ENCODE measurements at places on chromosomes 4 and X. TPM values are rescaled to one million over a fixed set of nuclear protein-coding genes. Genes with fewer than 3 reads are reported as not detected.

DNA sequence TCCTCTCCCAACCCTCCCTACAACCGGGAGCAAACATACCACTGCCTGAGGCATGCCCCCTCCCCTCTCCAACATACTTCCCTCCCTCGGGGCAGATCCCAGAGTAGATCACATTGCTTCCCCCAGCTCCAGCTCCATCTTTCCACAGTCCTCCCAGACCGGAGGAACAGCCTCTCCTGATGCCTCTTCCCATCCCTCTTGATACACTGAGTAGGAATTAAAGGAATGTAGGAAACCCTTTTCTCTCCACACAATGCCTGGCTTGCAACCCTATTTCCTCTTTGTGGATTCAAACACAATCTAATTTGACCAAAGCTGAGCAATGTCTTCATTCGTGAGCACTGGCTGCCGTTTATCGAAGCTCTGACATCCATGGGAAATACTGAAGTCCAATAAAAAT is 339.8 kb downstream of the BCOR start:
- no peak for DNase-seq

GRCh38 chrX:150366951-150367545 is 3.9 kb downstream of the MAMLD1 start:
- no peak for DNase-seq

DNA sequence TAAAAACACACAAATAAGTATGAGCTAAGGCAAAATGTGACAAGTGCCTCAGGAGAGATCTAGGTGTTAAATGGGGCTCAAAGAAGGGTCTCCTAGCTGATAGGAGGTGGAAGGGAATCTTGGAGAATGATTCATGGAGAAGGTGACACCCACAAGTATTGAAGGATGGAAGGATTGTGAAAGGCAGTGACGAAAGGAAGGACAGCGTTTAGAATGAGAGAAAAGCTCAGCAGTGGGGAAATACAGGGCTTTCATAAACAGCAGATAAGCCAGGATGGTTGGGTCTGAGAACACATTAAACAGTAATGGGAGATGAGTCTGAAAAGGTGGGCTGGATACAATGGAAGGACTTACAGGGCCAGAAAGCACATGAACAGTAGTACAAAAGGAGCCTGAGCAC is 11.5 kb downstream of the ANXA5 start:
- no peak for DNase-seq

Gene GPR173
- total RNA-seq: 8.5 TPM

GRCh38 chrX:45849261-45849862 is 648.7 kb upstream of the DIPK2B start:
- DNase-seq: no peak

DNA sequence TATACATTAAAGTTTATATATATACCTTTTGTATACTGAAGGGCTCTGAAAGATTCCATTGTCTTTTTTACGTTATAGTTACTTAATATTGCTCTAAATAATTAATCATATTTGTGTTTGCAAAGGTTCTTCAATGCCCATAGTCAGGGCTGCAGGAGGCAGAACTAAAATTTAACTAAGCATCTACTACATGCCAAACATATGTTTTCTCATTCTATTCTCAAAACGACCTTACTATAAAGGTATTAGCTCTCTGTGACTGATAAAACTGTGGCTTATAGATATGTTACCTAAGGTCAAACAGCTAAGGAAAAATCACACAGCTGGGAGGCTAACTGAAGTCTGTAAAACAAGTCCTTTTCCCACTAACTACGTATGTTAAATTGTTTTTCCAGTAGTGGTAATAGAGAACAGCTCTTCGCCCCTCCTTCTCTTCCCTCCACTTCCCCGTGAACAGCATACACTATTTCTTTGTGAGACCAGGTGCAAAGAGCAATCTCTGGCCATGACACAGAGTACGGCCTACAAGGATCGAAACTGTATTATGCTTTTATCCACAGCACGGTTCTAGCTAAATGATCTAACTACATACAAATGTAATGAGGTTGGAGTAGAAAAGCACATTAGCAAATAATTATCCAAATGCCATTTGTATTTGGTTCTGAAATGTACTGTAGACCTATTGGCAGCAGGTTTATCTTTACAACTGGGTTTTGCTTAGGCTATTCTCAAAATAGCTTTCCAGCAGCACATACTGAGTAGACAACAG is 1.7 kb downstream of the CNOT6L start:
- DNase-seq: no peak

GRCh38 chr4:110905367-110905766 is 282.5 kb upstream of the PITX2 start:
- DNase-seq: no peak

DNA sequence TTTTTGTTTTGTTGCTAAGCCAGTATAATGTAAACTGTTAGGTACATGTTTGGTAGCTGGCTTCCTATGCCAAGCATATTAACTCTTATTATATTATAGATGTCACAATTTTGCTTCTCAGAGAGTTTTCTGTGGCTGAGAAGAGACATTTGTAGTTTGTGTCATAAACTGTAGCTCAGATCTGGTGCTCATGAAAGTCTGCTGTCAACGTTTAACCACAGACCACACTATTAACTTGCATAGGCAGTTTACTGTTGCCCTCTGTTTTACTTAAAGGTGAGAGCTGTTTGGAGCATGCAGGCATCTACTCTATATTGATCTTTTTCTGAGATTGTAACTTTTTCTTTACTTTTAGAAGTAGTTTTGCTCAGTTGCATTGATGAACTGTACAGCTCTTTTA is 166.8 kb downstream of the TLL1 start:
- DNase-seq: no peak

GRCh38 chr4:87002682-87003043 is 67.9 kb downstream of the AFF1 start:
- no peak for DNase-seq

- no peak for DNase-seq
Measured at GRCh38 chr4:104248726-104249125, 246.0 kb downstream of the CXXC4 start.

Gene SMR3B
- total RNA-seq: not detected

GRCh38 chr4:173527103-173527891 is 2.7 kb downstream of the HAND2 start:
- no peak for DNase-seq

Gene STAP1
- total RNA-seq: not detected

DNA sequence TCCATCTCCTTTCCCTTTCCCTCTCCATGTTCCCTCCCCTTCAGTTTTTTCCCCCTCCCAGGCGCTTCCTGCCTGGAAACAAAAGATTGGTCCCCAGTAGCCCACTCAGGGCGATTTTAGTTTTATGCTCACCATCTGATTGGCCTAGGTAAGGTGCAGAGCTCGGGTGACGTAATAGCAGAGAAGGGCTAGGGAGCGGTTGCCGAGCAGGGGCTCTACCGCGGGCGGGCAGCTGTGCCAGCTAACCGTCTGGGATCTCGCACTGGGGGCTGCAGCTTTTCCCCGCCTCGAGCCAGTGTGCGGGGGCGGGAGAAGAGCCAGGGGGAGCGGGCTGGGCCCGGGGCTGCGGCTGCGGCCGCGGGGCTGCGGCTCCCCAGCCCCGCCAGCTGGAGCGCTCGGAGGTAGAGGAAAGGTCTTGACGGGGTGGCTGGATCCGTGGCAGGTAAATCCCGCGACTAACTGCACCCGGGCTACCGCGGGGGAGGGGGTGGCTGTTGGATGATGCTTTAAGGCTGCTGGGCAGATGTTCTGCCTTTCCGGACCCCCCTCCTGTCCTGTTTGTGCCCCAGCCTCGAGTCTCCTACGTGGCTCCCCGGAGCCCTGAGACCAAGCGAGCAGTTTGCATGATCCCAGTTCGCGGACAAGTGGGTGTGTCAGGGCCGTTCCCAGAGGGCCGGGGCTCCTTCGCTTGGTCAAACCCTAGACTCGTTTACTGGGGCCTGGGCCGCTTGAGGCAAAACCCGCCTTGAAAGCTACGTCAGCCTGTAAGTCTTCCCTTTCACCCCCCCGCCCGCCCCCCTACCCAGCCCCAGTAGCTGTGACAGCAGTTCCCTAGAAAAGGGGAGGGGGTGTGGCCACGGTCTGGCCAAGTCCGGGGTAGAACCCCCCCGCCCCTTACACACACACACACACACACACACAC is at the start of gene PAK3:
TSS of gene PAK3 (plus strand) at position 218 of the 922 bp plus-strand sequence. CDS start 26,913 bp downstream, outside the sequence.
- no peak for DNase-seq

DNA sequence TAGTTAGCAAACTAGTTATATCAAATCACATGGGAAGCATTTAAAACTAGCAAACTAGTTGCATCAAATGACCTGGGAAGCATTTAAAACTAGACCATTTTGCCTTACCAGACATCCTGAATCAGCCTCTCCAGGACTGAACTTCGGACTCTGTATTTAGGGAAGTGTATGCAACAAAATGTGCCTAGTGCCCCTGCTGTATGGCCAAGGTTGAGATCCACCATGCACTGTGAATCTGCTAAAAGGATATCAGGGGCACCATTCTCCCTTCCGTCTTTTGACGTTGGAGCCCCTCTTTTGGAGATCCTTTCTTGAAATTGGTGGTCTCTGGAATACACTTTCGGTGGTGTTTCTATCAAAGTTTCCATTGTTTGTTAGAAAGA is 49.5 kb downstream of the CCNI start:
- no peak for DNase-seq

Gene CAPN6
- total RNA-seq: 0.17 TPM

DNA sequence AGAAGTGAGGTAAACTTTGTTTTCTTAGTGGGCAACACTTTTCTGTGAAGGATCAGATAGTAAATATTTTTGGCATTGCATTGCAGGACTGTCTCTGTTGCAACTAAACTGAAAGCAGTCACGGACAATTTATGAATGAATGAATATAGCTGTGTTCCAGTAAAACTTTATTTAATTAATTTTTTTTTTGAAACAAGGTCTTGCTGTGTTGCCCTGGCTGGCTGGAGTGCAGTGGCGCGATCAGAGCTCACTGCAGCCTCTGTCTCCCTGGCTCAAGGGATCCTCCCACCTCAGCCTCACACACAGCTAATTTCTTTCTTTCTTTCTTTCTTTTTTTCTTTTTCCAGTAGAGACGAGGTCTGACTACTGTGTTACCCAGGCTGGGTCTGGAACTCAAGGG is 15.8 kb downstream of the RBM10 start:
- no peak for DNase-seq

Gene TIMM17B
- 37.7 TPM for total RNA-seq

Gene EOLA2
- total RNA-seq: 39.2 TPM

Gene PAGE2B
- total RNA-seq: not detected

- peak; percentile 48 for DNase-seq
Measured at GRCh38 chrX:150936556-150936955, 38.1 kb upstream of the CD99L2 start.

Gene GPRIN3
- total RNA-seq: 0.10 TPM

Gene GAGE2A
- not detected for total RNA-seq

DNA sequence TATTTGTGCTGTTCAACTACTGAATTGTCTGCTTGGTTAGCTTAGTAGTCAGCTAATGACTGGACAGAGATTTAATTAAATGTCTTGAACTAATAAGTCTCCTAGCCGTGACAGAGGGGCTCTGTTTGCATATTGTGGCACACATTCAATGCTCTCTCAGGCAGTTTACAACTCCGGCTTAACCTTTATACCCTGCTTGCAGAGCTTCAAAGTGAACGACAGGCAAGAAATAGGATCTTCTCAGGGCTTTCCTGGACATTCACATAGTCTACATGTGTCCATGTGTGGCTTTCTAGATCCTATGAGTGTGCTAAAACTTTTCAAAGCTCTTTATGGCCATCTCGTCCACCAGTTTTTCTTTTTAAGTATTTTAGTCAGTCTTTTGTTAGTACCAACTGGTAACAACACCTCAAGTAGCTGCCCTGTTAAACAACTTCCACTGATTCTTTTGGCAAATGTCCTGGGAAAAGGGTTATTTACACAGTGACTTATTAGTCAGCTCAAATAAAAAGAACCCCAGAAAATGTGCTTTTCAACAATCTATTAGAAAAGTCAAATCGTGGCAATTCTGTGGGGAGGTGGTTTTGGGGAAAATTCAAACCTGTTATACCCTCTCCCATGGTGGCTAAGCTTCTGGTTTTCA is 28.6 kb downstream of the OR13H1 start:
- DNase-seq: no peak

DNA sequence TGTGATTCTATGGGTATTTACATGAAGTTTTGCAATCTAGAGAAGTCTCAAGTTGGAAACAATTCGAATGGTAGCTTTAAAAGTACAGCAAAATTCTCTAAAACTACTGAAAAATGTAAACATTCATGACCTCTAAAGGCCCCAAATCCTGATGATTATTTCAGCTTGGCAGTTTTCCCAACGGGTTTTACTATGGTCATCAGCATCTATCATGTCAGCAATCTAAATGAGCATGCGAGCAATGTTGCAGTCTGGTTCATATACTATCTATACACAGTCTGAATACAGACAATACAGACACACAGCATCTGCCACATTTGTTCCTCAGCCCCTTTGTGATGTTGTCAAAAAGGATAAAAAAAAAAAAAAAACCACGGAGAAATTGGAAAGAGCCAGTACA is 790.3 kb upstream of the HTR2C start:
- no peak for DNase-seq

- DNase-seq: no peak
Measured at GRCh38 chr4:15043226-15043625, 40.9 kb downstream of the CPEB2 start.

DNA sequence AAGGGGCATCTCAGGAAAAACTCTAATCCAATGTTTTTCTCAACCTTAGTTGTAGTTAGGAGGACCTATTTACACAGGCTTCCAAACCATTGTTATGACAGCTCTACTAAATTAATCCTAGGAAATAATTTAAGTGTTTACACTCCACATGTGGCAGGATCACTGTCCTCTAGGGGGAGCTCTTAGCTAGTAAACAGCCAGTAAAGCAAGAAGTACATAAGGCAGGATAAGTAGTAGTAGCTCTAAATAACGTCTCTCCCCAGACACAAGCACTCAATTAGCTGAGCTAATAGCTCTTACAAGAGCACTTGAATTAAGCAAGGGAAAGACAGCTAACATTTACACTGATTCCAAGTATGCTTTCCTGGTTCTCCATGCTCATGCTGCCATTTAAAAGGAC is 37.3 kb downstream of the NUDT11 start:
- DNase-seq: no peak

DNA sequence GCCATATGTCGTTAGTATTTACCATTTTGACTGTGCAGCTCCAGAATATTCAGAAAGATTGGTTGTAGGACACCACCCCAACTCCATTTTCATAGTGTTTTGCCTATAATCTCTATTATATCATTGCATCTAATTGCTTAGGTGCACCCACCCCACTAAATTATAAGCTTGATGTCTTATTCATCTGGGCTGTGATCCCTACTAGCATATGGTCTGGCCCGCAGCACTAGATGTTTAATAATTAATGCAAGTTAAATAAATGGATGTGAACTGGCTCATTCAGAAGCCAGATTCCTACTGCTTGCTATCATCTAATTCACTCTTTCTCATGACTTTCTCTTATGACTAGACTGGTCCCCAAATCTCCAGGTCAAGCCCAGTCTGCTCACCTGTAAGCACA is 143.5 kb downstream of the RELL1 start:
- DNase-seq: no peak

DNA sequence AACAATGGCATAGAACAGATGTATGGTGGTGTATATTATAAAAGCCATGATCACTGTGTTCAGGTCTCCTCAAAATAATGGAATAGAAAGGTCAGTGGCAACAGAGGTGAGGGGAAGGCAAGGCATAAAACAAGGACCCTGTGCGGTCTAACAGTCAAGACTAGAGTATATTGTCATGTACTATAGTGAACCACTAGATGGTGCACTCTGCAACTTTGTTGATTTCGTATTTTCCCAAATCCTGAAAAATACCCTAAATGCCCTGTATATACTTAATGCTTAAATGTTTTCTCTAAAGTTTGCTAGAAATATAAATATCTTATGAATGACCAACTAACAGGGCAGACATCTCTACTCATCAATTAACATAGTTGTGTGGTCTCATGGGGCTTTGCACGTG is 453.0 kb downstream of the PCDH11X start:
- DNase-seq: no peak

Gene SPACA5
- not detected for total RNA-seq

- no peak for DNase-seq
Measured at GRCh38 chr4:48315728-48316630, 25.4 kb upstream of the SLAIN2 start.

Gene FRMD7
- 0.34 TPM for total RNA-seq
